ENCODE measurements at places on chromosomes 7 and 10.
A peak's percentile ranks its signal among the peaks of the same experiment; 100 is the strongest.

GRCh38 chr7:23685731-23686130 is 5.7 kb downstream of the FAM221A start:
- no peak for DNase-seq

DNA sequence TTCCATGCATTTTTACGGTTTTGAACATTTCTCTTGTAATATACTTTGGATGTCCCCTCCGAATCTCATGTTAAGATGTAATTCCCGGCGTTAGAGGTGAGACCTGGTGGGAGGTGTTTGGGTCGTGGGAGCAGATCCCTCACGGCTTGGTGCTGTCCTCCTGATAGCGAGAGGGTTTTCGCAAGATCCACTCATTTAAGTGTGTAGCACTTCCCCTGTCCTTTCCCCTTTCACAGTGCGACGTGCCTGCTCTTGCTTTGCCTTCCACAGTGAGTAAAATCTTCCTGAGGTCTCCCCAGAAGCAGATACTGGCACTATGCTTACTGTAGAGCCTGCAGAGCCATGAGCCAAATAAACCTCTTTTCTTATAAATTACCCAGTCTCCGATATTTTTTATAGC is 6.6 kb downstream of the GPR141 start:
- DNase-seq = no peak

- DNase-seq = no peak
Measured at GRCh38 chr10:58641095-58641531, 128.4 kb downstream of the BICC1 start.

DNA sequence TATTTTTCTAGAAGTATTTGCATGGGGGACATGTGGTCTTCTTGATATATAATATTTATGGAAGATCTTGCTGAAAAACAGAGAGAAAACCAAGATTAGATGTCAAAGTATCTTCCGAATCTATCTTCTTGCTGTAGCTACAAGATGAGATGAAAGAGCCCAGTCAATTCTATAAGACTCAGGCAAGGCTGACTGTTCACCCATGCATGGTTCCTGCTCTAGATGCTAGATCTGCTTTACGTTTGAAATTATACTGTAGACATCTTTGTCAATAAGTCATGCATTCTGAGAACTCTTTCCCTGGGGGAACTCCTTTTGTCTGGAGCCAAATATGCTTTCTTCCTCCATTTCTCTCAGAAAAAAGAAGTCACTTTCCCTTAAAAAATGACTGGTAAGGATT is 1292.0 kb downstream of the XPNPEP1 start:
- no peak for DNase-seq

DNA sequence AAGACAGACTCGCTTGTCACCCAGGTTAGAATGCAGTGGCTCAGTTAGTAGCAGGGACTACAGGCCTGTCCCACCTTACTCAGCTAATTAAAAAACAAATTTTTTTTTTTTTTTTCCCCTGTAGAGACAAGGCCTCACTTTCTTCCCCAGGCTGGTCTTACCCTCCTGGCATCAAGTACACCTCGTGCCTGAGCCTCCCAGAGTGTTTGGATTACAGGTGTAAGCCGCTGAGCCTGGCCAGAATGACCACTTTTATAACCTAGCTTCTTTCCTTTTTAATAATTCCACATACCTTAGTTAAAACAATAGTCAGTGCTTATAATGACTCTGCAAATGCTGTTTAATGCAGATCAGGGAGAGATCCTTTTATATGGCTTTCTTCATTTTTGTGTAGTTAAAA is 31.3 kb downstream of the RSBN1L start:
- no peak for DNase-seq

- DNase-seq = no peak
Measured at GRCh38 chr7:38192327-38192726, 14.3 kb downstream of the STARD3NL start.

- DNase-seq = no peak
Measured at GRCh38 chr10:987620-987869, 689 bp upstream of the GTPBP4 start.

DNA sequence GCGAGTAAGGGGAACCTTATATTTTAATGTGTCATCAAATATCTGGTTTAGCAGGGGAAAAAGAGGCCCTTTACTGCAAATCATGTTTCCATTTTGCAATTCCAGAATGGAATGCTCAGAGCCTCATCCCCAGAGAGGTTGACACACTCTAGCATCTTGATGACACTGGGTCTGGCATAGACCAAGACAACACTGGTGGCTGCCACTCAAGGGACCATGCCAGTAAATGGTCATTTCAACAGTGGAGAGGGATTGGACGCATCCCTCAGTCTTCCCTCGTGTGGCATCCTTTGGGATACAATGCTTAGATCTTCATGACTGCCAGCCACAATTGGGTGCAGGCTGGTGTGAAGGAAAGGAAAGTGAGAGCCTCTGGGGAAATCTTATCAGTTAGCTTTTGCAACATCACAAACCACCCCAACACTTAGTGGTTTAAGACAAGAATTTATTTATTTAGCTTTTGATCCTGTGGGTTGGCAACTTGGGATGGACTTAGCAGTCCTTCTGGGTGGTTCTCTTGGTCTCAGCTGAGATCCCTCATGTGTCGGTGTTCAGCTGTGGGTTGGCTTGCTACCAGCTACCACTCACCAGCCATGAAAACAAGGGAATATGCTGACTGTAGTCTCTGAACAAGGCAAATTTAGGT is 21.6 kb downstream of the TACC2 start:
- no peak for DNase-seq

GRCh38 chr10:86366033-86366901 is at the start of gene GRID1:
Gene GRID1, minus strand, starts transcription at chr10:86366795.
- peak; percentile 35 for DNase-seq

GRCh38 chr7:29988424-29989256 is 961 bp downstream of the SCRN1 start:
- peak; percentile 4 for DNase-seq

- DNase-seq = no peak
Measured at GRCh38 chr7:22771872-22772228, 44.9 kb downstream of the IL6 start.

DNA sequence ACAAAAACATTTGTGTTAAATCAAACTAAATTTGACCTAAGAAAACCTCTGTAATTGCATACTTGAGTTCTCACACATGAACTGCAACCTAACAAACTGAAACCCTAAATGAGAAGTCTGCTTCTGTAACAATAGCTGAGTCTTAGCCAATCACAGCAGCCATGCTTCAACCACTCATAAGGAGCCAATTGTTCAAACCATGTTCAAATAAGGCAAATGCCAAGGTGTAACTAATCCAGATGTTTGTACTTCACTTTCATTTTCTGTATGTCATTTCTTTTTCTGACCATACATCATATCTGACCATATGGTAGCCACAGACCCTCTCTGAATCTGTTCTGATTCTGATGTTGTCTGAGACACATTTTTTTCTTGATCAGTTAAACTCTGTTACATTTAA is 47.5 kb upstream of the ANTXRL start:
- DNase-seq = no peak

DNA sequence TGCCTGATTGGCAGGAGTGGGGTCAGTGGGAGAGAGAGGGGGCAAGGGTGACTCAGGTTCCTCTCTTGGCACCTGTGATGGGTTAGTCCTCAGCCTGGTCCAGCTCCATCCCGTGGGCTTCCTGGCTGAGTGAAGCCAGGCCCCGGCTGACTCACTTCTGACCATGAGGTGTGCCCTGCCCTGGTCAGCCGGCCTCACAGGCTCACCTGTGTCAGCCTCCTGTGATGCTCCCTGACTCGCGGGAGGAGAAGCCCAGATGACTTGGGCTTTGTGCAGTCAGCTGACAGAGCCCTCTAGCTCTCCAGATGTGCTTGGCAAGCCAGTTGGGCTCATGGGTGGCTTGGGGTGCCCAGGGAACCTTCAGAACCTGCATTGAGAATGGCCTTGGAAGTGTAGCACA is 16.0 kb upstream of the PPIF start:
- no peak for DNase-seq

GRCh38 chr10:131905603-131906268 is 4.9 kb downstream of the PPP2R2D start:
- DNase-seq = no peak

DNA sequence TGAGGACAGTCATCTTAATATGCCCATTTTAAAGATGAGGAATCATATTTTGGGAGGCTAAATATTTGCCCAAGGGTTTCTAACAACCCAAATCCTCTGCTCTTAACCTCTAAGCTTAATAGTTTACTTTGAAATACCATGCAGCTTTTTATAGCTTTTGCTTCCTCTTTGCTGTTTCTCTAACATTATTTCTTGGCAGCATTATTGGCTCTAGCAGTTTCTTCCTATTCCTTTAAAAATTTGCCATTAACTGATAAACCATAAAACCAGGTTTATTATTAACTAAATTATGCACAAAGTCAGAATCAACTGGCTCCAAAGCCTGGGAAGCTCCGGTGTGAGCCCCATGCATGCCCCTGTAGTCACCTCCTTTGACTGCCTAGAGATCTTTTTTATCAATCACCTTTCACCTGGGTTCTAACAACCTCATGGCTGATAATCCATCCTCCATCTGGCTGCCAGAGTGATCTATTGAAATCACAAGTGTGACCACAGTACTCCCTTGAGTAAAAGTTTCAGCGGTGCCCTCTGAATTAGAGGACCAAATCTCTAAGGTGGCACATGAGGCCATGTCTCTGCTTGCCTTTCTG is 62.4 kb downstream of the ITGB8 start:
- no peak for DNase-seq

GRCh38 chr7:130292682-130293257 is at the start of gene CPA4:
Gene CPA4, plus strand, starts transcription at chr7:130293161. Its CDS starts 20 bp downstream, at chr7:130293181.
- DNase-seq = no peak

- no peak for DNase-seq
Measured at GRCh38 chr10:118971876-118972275, 57.6 kb upstream of the NANOS1 start.

DNA sequence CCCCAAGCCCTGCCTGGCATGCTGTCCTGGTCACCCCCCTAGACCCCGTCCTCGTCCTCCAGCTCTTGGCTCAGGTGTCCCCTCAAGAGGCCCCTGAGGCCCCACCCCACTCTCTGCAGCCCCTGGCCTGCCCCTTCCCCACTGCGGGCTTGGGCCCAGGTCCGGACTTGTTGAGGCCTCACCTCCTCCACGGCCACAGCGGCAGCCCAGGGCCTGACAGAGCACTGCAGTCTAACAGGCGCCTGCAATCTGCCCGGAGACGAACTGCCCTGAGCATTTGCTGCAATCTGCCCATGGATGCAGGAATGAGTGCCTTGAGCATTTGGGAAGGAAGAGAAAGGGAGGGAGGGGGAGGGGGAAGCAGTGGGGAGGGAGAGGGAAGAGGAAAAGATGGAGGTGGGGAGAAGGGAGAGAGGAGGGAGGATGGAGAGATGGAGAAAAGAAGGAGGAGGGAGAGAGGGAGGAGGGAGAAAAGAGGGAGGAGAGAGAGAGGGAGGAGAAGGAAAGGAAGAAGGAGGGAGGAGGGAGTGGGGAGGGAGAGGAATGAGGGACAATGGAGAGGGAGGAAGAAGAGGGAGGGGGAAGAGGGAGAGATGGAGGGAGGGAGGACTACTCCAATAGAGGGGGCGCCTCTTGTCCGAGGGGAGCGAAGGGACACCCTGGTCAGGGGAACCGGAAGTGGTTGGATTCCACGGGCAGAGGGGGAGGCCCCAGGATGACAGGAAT is 73.9 kb downstream of the PDGFA start:
- DNase-seq = no peak

GRCh38 chr7:31410265-31410664 is 69.7 kb upstream of the NEUROD6 start:
- DNase-seq = no peak

GRCh38 chr10:79159141-79159651 is 90.4 kb downstream of the ZMIZ1 start:
- no peak for DNase-seq

DNA sequence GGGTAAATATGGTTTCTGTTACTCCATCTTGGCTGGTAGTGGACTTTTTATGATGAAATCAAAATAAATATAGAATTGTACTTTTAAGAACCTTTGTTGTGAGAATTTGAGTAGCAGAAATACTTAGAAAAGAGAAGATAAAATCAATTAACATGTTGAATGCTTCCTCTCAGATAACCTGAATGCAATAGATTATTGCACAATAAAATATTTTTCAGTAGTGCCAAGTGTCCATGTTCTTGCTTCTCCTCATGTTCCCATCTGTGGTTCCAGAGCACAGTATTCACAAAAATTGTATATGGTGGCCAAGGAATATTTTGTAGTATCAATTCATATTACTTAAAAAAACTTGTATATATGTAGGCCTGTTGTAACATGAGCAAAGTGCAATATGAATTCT is 45.9 kb upstream of the IFRD1 start:
- DNase-seq = no peak

GRCh38 chr10:8379906-8380832 is 325.7 kb downstream of the GATA3 start:
- DNase-seq = no peak

DNA sequence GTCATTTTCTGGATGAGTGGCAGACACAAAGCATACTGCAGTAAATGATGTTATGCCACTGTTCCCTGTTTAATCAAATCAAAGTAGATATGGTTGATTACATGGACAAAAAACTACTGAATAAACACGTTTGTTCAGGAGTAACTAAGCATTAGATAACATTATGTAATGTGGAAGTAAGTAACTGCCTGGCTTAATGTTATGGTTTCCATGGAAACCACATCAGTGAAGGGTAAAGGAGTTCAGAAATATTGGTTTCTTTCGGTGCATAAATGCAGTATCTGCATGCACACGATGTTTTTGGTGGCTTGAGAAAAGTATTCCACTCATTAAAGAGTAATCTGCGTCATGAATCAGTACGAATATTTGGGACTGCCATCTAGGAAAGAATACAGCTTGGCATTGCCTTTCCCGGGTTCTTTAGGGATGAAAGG is 131.3 kb upstream of the PRKCQ start:
- DNase-seq = no peak

DNA sequence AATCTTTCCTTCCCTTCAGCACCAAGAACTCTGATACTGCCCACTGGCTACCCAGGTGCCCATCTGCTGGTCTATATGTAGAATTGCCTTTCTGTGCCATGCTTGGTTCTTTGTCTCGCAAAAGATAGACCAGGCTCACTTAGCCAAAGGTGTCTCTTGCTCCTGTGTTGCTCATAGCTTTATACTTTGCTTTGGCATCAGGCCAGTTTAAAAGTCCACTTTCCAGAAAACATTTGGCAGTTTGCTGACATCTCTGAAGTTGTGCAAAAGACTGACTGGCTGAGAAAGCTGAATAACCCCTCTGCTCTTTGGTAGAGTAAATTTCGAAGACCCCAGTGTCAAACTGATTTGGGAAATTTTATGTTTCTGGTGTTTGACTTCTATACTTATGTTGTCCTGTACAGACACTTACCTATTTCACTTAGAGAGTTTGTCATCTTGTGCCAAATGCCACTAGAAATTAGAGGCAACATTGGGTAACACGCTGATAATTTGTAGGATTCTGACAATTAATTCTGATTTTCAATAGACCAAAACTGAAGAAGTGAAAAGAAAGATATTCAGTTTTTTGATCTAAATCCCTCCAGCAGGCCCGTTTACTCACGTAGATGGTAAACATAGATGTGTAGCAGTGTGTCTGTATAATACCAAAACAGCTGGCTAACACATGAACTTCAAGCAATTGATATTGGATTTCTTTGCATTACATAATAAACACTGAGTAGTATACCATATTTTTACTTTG is 91.1 kb downstream of the CPED1 start:
- DNase-seq = no peak

GRCh38 chr7:45217358-45217757 is 59.8 kb downstream of the RAMP3 start:
- DNase-seq = no peak

Measured in CD4-positive, alpha-beta T cell (primary cell).